ENCODE measurements at places on chromosomes 12 and 14.
A peak's percentile ranks its signal among the peaks of the same experiment; 100 is the strongest.

DNA sequence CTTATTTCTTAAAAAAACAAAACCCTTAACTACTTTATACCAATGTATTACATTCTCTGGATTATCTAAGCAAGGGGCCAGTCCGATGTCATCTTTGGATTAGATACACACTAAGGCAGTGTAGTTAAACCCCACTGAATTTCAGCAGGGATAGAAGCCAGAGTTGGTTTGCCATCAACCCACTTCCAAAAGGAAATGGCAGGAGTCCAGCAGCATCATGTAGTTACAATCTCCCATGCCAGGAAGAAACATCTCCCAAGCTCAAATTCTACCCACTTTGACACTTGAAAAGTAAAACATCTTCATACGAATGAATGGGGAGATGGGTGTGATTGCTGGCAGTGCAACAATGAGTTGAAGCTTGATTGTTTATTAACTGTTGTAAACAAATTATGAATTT, 203.5 kb upstream of the PLXNC1 start:
- no peak for DNase-seq

- DNase-seq: no peak
Observed at GRCh38 chr14:81582420-81582819, 48.8 kb upstream of the SEL1L start.

DNA sequence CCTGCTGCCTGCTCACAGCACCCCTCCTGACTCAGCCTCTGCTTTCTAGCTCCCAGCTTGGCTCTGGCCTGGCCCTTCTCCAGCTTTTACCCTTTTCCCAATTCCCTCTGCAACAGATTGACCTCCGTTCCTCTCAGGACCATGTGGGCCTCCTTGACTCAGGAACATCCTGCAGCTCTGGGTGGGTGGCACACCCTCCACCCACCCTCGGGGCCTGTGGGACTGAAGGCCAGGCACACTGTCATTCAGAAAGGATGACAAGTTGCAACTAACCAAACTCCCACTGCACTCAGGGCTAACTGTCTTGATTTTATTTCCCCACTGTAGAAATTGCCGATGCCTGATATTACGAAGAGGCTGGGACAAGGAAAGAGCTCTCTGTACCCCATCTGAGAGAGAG, 59.4 kb downstream of the HELB start:
- DNase-seq: no peak

DNA sequence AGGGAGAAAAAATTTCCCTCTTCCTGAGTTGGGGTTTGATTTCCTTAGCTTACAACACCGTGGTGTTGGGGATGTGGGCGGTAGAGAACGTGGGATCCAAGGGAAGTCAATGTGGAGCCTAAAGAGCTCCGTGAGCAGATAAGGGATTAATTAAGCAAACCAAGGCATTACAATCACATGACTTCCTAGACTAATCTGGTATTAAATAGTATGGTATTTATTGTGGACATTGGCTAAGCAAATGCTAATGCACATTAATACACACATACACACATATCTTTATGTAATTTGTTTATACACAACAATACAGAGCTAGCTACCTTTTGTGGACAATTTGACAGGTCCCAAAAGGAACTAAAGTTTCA, 791 bp upstream of the RNF41 start:
- DNase-seq: no peak

- DNase-seq: no peak
Observed at GRCh38 chr14:54654605-54655004, 87.7 kb downstream of the SAMD4A start.

DNA sequence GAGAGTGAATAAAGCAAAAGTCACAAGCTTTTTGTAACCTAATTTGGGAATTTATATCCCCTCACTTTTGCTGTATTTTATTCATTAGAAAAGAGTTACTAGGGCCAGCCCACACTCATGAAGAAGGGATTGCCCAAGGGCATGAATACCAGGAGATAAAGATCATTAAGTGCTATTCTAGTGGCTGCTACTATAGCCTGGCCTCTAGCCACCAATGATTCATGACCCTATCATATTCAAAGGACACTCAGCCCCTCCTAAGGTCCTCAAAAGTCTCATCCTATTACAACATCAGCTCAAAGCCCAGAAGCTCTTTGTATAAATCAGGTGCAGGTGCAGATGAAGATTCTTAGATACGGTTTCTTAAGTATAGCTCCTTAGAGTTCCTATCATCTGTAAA, 518.1 kb downstream of the TRHDE start:
- no peak for DNase-seq

- DNase-seq: no peak
Observed at GRCh38 chr14:51871846-51872245, 11.4 kb downstream of the GNG2 start.

- no peak for DNase-seq
Observed at GRCh38 chr12:19671695-19672094, 232.4 kb downstream of the AEBP2 start.

DNA sequence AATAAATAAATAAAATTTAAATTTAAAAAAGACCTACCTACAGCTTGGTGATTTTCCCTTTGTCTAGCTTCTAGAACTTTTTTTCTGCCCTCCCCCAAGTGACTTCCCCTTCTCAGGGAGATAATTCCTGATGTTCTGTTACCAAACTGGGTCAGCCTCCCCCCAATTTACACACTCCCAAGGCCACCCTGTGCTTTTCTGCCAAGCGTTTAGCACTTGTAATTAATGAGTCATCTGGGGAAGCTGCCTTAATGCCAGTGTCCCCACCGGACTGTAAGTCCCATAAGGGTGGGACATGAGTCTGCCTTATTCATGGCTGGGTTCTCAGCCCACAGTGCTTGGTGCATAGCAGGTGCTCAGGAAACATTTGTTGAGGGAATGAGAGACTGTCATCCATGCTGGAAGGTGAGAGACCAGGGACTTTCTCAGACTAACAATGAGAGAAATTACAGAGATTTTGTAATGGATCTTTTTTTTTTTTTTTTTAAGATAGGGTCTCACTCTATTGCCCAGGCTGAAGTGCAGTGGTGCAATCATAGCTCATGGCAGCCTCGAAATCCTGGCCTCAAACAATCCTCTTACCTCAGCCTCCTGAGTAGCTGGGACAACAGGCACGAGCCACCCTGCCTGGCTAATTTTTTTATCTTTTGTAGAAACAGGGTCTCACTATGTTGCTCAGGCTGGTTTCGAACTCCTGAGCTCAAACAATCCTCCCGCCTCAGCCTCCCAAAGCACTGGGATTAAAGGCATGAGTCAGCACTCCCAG, 106.8 kb downstream of the PHETA1 start:
- no peak for DNase-seq

DNA sequence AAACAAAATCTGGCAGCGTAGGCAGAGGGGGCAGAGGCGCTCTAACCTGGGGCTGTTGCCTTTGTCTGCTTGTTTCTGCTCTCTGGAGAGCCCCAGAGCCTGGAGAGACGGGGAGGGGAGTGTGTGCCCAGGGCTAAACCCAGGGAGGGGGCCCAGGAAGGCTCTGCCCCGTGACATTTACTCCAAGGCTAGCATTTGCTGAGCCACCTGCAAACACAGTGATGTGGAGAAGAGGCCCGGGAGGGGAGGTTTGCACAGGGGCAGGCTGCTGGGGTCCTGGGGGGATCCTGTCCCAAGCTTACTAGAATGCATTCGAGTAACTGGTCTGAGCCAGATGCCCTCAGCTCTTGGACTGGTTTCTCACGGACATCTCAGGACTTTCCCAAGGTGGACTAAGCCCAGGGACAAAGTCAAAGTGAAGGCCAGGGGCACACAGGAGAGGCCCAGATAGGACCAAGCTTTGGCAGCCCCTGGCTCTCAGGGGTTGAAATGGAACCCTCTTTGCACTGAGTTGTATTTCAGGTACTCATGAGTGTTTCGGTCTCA, 12.0 kb downstream of the MEG3 start:
- no peak for DNase-seq

- no peak for DNase-seq
Observed at GRCh38 chr12:120719072-120719471, 6.6 kb upstream of the ACADS start.

DNA sequence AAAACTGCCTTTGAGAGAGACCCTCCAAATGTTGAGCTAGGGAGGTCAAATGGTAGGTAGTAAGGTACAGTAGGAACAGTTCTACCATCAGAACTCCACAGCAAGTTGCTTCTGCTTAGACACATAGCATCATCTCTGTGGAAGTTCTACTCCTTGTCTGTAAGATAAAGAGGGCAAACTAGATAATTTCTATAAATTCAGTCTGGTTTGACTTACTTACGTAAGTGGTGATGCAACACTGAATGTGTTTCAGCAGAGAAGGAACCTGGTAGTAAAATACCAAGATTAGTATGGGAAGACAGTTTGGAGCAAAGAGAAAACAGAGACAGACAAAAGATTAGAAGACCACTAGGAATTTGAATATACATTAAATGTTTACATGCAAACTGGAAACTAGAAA, 42.0 kb downstream of the KITLG start:
- no peak for DNase-seq

- DNase-seq: no peak
Observed at GRCh38 chr12:115322275-115322674, 638.3 kb upstream of the TBX3 start.

DNA sequence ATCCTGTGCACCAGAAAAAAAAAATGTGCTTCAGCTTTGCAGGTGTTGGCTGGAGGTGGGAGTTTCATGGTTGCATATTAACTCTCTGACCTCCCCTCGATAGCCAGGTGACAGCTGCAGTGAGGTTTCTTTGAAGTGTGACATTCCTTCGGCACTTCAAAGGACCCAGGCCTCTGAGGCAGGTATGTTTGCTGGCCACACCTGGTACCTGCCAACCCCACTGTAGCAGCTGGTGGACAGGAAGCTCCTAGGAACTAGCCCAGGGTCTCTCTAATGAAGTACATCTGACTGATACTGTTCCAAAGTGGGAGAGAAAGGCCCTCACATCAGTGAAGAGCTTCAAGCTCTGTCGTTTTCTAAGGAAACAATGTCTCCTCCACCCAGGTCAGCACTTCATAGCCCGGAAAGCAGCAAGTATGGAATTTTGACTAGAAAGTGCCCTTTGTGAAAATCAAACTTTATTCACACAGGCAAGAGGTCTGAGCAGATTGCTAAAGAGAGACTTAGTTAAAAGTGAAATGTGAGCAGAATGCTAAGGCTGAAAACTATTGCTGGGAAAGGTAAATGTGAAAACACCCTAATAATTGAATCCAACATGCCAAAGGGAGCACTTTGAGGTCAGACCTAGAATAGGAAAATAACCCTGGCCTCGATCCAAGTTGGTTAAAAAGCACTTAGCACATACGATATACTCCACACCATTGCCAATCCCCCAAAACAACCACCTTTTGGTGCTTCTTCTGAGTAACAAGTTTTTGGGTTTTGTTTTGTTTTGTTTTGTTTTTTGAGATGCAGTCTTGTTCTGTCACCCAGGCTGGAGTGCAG, 71.3 kb downstream of the PHLDA1 start:
- no peak for DNase-seq

GRCh38 chr12:65282840-65283239, 4.4 kb downstream of the MSRB3 start:
- DNase-seq: no peak

- no peak for DNase-seq
Observed at GRCh38 chr12:116597886-116598285, 38.7 kb downstream of the MAP1LC3B2 start.

- DNase-seq: peak; percentile 13
Observed at GRCh38 chr12:102740141-102740955, 176.7 kb downstream of the PAH start.

- no peak for DNase-seq
Observed at GRCh38 chr14:79483477-79484388, 727.6 kb downstream of the DIO2 start.

- DNase-seq: no peak
Observed at GRCh38 chr14:29601616-29602015, 326.0 kb downstream of the PRKD1 start.

GRCh38 chr12:51886021-51886710, 1.7 kb upstream of the ANKRD33 start:
- DNase-seq: peak; percentile 59

DNA sequence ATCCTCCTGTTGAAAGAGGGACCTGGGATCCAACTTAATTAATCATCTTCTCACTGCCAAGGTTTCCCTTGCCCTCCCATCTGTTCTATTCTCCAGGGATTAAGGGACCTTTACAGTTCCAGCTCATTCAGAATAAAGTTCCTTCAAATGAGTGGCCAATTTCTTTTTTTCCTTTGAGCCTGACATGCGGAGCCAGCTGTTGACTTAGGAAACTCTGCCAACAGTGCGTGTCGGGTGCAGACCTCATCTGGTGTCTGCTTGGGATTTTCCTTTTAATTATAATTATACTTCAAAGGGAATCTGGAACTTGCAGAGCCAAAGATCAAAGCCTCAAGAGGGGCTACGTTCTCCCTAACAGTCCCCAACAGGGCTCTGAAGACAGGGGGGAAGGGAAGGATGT, 64.8 kb downstream of the CCDC60 start:
- no peak for DNase-seq

DNA sequence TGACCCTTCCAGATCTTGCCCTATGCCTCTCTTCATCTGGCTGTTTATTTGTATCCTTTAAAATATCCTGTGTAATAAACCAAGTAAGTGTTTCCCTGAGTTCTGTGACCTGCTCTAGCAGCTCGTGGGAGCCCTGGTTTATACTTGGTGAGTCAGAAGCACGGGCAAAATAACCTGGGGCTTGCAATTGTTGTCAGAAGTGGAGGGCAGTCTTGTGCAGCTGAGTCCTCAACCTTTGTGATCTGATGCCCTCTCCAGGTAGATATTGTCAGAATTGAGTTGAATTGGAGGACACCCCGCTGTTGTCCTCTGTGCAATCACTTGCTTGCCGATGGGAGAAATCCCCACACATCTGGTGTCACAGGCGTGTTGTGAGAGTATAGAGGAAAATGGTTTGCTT, 62.5 kb upstream of the PRICKLE1 start:
- DNase-seq: no peak

DNA sequence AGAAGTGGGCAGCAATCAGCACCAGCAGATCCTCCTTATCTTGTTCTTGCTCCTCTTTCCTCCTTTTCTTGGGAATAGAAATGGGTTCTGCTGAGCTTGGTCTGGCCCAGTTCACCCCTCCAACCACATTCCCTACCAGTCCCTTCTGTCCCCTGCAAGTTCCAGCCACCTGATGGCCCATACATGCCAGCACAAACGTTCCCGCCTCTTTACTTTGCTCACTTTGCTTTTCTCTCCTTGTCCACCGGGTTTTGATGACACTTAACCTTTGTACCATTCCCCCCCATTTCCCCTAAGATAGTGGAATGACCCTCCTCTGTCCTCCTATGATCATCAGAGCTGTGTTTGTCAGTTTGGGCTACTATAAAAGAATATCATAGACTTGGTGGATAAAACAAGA, 23.4 kb upstream of the EML1 start:
- no peak for DNase-seq

DNA sequence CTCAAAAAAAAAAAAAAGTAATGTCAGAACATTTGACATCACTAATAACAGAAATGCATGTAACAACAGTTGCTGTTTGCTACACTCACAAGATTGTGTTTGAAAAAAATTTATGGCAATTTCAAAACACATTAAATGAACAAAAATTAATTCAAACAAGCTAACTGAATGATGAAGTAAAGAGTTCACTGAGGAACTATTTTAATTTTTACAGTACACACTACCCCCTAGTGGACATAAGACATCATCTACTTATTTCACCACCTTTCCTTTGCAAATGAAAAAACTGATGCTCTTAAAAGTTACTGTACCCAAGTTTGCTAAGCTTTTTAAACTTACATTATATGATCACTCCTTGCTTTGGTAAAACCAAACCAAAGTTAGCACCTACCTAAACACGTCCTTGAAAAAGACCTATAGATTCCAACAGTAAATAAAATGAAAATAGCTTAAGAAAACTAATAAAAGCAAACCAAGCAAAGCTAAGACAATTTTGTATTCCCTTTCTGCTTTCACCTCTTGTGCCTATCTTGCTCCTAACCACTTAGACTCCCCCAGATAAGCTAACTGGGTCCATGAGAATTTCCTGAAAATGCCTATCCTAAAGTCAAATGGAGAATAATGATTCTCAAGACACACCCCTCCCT, 22.2 kb downstream of the UBE2N start:
- peak; percentile 37 for DNase-seq
